ENCODE measurements at places on chromosomes 3 and 15.

- peak; percentile 52 for DNase-seq
Measured at GRCh38 chr3:146577662-146578061, 27.5 kb downstream of the PLSCR5 start.

GRCh38 chr3:71339049-71339448 is 244.5 kb downstream of the FOXP1 start:
- no peak for DNase-seq

DNA sequence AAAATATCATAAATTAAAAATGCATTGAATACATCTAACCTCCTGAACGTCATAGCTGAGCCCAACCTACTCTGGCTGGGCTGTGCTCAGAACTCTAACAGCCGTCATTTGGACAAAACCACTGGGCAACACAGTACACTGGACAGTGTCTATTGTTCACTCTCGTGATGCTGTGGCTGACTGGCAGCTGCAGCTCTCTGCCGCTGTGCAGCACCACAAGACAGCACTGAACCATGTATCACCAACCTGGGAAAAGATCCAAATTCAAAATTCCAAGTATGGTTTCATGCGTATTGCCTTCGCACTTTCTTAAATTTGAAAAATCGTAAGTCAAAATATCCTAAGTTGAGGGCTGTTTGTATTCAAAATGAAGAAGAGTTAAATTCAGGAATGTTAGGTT is 145.1 kb upstream of the CNTN4 start:
- no peak for DNase-seq

DNA sequence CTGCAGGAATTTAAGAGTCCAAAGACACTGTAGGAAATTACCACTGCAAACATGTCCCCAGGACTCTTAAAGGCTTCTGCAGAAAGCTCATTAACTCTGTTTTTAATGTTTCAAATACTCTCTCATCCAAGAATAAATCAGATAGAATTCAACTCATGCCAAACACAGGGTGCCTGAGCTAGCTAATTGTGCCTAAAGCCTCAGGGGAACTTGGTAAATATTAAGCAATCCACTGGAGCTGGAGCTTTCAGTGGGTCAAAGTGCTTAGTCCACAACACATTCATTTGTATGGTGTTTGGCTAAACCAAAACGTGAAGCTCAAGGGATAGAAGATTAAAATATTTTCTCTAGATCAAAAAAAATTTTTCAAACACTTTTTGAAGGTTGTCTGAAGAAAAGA is 131.4 kb downstream of the THRB start:
- no peak for DNase-seq

DNA sequence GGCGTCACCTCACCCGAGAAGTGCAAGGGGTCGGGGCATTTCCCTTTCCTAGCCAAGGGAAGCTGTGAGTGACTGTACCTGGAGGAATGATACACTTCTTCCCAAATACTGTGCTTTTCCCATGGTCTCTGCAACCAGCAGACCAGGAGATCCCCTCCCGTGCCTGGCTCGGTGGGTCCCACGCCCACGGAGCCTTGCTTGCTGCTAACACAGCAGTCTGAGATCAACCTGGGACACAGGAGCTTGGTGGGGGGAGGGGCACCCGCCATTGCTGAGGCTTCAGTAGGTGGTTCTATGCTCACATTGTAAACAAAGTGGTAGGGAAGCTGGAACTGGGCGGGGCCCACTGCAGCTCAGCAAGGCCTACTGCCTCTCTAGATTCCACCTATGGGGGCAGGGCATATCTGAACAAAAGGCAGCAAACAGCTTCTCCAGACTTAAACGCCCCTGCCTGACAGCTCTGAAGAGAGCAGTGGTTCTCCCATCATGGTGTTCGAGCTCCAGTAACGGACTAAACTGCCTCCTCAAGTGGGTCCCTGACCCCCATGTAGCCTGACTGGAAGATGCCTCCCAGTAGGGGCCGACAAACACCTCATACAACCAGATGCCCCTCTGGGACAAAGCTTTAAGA is 31.4 kb upstream of the ABHD5 start:
- no peak for DNase-seq

All from CD4-positive, alpha-beta T cell treated with Interleukin-17A for 1 hour (primary cell).